ENCODE measurements at places on chromosomes 4 and X. TPM values are rescaled to one million over a fixed set of nuclear protein-coding genes. Genes with fewer than 3 reads are reported as not detected.

GRCh38 chrX:95893636-95894035, 791.0 kb upstream of the DIAPH2 start:
- H3K27ac ChIP-seq: no peak overlapping the region
- H3K36me3 ChIP-seq: no peaks in the 10 kb centered on the region
- H3K27me3 ChIP-seq: no peaks in the 10 kb centered on the region
- no peak for DNase-seq
- no peak overlapping the region for H3K4me3 ChIP-seq

- peaks cover 38% of the 10 kb centered on the region for H3K4me1 ChIP-seq
- DNase-seq: no peak
- no peak overlapping the region for H3K4me3 ChIP-seq
- H3K27ac ChIP-seq: no peak overlapping the region
These were observed 104.2 kb downstream of the AFF1 start for GRCh38 chr4:87038837-87039615.

DNA sequence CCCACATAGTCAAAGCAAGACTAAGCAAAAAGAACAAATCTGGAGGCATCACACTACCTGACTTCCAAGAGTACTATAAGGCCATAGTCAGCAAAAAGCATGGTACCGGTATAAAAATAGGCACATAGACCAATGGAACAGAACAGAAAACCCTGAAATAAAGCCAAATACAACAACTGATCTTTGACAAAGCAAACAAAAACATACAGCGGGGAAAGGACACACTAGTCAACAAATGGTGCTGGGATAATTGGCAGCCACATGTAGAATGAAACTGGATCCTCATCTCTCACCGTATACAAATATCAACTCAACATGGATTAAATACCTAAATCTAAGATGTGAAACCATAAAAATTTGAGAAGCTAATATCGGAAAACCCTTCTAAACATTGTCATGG, 819.3 kb upstream of the FRG1 start:
- no peaks in the 10 kb centered on the region for H3K36me3 ChIP-seq
- H3K4me1 ChIP-seq: no peaks in the 10 kb centered on the region
- no peak overlapping the region for H3K27ac ChIP-seq
- no peak overlapping the region for H3K4me3 ChIP-seq

- H3K4me3 ChIP-seq: peak overlapping the region; percentile 47
- H3K27ac ChIP-seq: no peak overlapping the region
- H3K27me3 ChIP-seq: peaks cover 27% of the 10 kb centered on the region
- peaks cover 3% of the 10 kb centered on the region for H3K4me1 ChIP-seq
- H3K36me3 ChIP-seq: no peaks in the 10 kb centered on the region
These were observed 553 bp downstream of the SLC16A2 start for GRCh38 chrX:74421740-74422352.

DNA sequence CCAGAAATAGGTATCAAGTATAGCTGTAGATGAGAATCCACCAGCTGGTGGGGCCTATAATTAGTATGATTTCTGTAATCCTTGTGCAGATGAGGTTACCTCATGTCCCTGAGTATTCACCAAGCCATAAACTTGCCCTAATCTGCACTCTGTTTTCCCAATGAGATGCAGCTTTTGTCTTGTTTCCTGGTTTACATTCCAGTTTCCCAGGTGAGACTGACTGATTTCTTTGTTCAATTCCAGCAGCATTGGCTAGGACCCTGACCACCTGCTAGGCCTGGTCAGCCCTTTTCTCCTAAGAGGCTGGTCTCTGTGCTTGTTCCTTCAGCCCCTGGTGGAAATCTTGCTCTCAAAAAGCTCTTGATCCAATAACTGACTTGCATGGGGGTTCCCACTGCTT, 44.6 kb downstream of the GABRB1 start:
- H3K27me3 ChIP-seq: no peaks in the 10 kb centered on the region
- DNase-seq: no peak
- no peaks in the 10 kb centered on the region for H3K36me3 ChIP-seq
- H3K4me1 ChIP-seq: peaks cover 6% of the 10 kb centered on the region

GRCh38 chr4:56118055-56118454, 169.3 kb downstream of the CEP135 start:
- H3K4me3 ChIP-seq: no peak overlapping the region
- DNase-seq: no peak
- no peaks in the 10 kb centered on the region for H3K4me1 ChIP-seq
- H3K36me3 ChIP-seq: no peaks in the 10 kb centered on the region
- peaks cover 3% of the 10 kb centered on the region for H3K27me3 ChIP-seq
- H3K27ac ChIP-seq: no peak overlapping the region

DNA sequence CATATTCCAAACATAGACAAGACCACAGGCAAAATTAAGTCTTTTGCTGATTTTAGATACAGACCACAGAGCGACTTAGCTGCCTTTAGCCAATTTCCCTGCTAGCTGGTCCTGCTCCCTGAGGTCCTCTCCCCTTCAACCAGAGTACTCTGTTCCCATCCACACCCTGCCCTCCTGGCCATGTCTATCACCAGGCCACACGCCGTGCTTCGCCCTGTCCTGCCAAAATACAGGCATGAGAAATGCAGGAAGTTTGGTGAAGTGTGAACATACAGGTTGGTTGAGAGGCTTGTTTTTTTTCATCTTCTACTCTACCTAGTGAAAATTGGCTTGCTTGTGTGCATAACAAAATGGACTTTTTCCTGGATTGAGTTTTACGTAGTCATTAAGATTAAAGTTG, 226.2 kb upstream of the TENM3 start:
- no peak for DNase-seq
- H3K36me3 ChIP-seq: no peaks in the 10 kb centered on the region
- no peaks in the 10 kb centered on the region for H3K4me1 ChIP-seq
- no peak overlapping the region for H3K4me3 ChIP-seq

GRCh38 chr4:37452952-37453280, 208.4 kb downstream of the NWD2 start:
- H3K27me3 ChIP-seq: peaks cover 58% of the 10 kb centered on the region
- no peak overlapping the region for H3K27ac ChIP-seq
- DNase-seq: peak; percentile 23

DNA sequence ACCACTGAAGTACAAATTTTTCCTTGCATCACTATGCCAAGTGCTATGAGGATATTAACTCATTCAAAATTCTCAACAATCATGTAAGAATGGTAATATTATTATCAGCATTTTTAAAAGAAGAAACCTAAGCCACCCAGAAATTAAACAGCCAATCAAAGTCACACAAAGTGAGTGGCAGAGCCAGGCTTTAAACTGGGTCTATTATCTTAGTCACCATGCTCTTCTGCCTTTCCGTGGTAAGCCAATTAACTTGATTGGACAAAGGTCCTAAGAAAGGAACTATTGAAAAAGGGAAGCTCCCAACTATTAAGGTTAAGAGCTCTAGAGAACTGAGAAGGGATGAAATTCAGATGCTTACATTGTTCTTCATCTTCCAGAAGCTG, 111.5 kb downstream of the ASB9 start:
- DNase-seq: no peak
- H3K4me1 ChIP-seq: peaks cover 23% of the 10 kb centered on the region
- no peaks in the 10 kb centered on the region for H3K36me3 ChIP-seq
- peaks cover 4% of the 10 kb centered on the region for H3K27me3 ChIP-seq
- peak overlapping the region; percentile 78 for H3K4me3 ChIP-seq

- no peak overlapping the region for H3K4me3 ChIP-seq
- no peaks in the 10 kb centered on the region for H3K36me3 ChIP-seq
- H3K27ac ChIP-seq: no peak overlapping the region
These were observed 111.4 kb upstream of the EOLA2 start for GRCh38 chrX:150049647-150050046.

GRCh38 chr4:188002323-188002722, 6.8 kb downstream of the ZFP42 start:
- no peak overlapping the region for H3K4me3 ChIP-seq
- no peaks in the 10 kb centered on the region for H3K4me1 ChIP-seq
- H3K36me3 ChIP-seq: no peaks in the 10 kb centered on the region
- no peak for DNase-seq
- no peaks in the 10 kb centered on the region for H3K27me3 ChIP-seq
- H3K27ac ChIP-seq: no peak overlapping the region

The C1QTNF7 gene
- total RNA-seq: not detected

The MCF2 gene
- total RNA-seq: 0.46 TPM

The CD40LG gene
- total RNA-seq: 123 TPM

The YIPF7 gene
- not detected for total RNA-seq
